ENCODE measurements at places on chromosomes 11 and 22.

- DNase-seq, result no peak
Observed at GRCh38 chr11:77375107-77375506, 73.6 kb upstream of the GDPD4 start.

GRCh38 chr11:19345848-19346681, 105.3 kb upstream of the E2F8 start:
- DNase-seq, result no peak

DNA sequence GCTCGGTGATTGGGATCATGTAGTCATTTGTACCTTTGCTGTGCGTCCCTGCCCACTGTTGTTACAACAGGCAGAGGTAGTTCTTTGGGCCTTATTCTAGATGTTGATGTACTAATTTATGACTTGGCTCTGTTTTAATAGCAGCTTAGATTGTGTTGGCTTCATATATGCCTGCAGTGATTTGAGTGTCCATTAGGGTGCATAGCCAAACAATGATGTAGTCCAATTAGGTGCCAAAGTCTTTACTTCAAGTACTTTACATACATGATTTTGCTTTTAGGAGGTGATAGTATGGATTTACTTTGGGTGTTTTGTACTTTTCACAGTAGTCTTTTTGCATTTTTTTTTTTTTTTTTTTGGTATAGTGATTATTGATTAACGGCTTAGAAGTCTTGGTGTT, 46.4 kb downstream of the PPP6R3 start:
- no peak for DNase-seq

- peak; percentile 75 for DNase-seq
Observed at GRCh38 chr11:11789735-11790369, 51.9 kb upstream of the USP47 start.

DNA sequence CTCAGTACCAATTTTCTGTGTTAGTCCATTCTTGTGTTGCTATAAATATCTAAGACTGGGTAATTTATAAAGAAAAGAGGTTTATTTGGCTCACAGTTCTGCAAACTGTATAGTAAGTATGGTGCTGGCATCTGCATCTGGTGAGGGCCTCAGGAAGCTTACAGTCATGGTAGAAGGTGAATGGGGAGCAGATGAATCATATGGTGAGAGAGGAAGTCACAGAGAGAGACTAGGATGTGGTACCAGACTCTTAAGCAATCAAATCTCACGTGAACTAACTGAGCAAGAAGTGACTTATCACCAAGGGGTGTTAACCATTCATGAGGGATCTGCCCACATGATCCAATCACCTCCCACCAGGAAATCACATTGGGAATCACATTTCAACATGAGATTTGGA, 60.8 kb upstream of the ZBED5 start:
- DNase-seq, result peak; percentile 21

DNA sequence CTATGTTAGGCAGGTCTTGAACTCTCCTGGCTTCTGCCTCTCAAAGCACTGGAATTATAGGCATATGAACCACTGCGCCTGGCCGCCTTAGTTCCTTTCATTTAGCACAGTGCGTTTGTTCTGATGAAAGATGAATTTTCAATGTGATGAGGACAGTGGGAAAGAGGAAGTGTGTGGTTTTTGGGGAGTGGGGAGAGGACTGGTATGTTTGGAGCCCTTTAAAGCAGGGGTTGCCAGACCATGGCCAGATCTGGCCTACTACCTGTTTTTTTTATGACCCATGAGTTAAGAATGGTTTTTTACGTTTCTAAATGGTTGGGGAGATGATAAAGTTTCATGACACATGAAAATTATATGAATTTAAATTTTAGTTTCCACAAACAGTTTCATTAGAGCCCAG, 12.5 kb downstream of the ATXN10 start:
- peak; percentile 74 for DNase-seq

DNA sequence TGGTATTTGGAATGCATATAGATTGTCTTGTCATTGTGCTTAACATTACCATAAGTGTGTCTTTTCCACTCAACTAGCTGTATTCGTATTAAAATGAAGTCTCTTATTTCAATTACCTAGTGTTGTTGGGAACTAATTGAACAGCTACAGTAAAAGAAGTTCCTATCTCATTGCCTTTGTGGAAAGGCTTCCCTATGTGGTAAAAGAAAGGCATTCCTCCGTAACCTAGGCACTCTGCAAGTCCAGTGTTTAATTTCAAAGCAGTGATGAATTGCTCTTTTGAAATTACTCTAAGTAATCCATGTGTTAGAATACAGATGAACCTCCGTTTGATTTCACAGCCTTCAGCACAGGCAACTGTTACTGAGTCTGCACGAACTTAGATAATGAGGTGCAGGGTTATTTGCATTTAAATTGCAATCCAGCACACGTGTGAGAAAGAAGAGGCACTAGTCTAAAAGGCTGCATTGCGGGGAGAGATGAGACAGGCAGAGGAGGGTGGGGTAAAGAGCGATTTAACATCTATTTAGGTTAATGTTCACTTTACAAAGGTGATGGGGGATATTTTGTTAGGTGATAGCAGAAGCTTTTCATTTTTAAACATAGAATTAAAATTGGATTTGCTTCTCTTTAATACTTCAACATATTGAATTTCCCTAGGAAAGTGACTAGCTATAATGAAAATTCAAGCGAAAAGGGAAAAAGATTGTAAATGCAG, 25.0 kb upstream of the CRTAM start:
- no peak for DNase-seq

- DNase-seq, result no peak
Observed at GRCh38 chr11:81301166-81301830, 1432.4 kb downstream of the FAM181B start.

GRCh38 chr11:19644316-19644715, 68.3 kb upstream of the NAV2 start:
- no peak for DNase-seq

GRCh38 chr11:70671611-70672010, 273.3 kb downstream of the CTTN start:
- no peak for DNase-seq

DNA sequence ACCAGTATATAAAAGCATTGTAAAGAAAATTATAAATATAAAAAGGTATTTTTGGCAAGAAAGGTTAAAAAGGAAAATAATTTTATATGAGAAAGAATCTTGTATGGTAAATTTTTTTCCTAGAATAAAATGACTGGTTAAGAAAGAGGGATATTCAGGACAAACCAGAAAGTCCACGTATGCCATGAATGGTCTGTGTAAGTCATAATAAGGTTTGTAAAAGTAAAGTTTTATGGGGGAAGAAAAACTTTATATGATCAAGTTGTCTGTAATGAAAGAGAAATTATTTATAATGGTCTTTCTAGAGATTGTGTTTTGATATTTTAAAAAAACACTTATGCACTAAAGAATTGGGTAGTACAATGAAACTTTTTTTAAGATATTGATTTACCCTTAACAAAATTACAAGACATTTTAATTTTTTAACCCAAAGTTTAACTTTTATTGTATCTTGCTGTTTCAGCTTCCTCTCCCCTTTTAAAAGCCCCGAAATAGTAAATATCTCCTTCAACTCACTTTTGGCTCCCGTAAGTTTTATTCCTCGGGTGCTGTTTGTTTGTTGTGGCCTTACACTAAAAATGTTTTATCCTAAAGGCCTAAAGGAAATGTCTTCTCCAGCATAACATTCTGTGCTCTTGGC, 47.7 kb downstream of the AMOTL1 start:
- DNase-seq, result no peak

- DNase-seq, result no peak
Observed at GRCh38 chr11:845872-846495, 3.3 kb downstream of the TSPAN4 start.

- no peak for DNase-seq
Observed at GRCh38 chr11:111538407-111539114, 2.0 kb upstream of the LAYN start.

GRCh38 chr11:101600924-101601323, 17.1 kb upstream of the TRPC6 start:
- no peak for DNase-seq

GRCh38 chr22:24028533-24028932, 17.4 kb downstream of the CABIN1 start:
- DNase-seq, result no peak

DNA sequence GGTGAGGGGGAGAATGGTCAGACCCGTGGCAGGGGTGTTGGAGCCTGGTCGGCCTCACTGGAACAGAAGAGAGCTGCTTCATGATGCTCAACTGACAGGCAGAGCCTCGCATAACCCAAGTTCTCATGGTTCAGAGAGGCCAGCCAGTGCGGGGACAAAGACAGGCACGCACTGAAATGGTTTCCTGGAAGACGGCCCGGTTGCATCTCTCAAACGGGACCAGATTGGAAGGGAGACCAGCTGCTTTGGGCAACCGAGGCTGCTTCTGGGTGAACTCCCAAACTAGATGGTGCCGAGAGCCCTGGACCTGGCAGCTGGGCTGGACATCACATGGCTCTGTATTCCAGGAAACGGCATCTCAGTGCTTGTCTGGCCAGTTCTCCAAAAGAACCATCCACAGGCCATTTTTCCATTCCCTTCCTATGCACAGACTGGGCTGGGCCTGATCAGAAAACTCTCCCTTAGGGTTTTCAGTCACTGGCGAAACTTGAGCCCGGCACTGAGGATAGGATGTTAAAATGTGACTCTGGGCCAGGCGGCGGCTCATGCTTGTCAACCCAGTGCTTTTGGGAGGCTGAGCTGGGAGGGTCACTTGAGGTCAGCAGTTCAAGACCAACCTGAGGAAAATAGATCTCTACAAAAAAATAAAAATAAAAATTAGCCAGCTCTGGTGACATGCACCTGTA, 80.1 kb upstream of the PRODH start:
- no peak for DNase-seq

DNA sequence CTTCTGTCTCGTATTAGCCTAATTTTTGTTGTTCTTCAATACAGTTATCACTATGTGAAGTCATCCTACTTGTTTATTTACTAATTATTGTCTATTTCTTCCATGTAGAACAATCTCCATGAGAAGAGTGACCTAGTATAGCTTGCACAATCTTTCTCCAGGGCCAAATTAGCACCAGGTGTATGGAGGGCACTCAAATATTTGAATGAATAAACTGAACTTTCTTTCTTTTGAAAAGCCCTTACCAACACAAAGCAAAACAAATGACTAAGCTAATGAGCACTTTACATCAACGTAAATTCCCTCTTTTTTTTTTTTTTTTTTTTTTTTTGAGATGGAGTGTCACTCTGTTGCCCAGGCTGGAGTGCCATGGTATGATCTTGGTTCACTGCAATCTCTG, 34.2 kb downstream of the ABTB2 start:
- DNase-seq, result no peak

GRCh38 chr11:25576320-25576719, 755.6 kb upstream of the ANO3 start:
- DNase-seq, result no peak

DNA sequence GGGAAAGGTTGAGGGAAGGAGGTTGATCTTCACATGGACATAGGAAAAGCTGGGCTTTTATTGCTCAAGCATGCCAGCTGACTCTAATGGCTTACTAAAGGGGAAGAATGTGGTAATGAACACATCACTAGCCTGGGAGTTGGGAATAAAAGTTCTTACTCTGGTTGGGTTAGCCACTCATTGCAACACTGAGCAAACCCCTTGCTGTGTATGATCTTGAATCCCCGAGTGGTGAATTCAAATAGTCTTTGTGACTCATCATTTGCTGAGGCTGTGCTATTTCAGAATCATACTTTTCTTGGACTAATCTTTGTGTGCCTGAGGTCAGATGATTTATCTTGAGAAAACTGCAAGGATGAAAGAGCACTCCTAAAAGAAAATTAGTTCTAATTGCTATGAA, 304.1 kb upstream of the ANO5 start:
- DNase-seq, result peak; percentile 24

GRCh38 chr11:88059326-88059725, 115.9 kb downstream of the RAB38 start:
- no peak for DNase-seq

DNA sequence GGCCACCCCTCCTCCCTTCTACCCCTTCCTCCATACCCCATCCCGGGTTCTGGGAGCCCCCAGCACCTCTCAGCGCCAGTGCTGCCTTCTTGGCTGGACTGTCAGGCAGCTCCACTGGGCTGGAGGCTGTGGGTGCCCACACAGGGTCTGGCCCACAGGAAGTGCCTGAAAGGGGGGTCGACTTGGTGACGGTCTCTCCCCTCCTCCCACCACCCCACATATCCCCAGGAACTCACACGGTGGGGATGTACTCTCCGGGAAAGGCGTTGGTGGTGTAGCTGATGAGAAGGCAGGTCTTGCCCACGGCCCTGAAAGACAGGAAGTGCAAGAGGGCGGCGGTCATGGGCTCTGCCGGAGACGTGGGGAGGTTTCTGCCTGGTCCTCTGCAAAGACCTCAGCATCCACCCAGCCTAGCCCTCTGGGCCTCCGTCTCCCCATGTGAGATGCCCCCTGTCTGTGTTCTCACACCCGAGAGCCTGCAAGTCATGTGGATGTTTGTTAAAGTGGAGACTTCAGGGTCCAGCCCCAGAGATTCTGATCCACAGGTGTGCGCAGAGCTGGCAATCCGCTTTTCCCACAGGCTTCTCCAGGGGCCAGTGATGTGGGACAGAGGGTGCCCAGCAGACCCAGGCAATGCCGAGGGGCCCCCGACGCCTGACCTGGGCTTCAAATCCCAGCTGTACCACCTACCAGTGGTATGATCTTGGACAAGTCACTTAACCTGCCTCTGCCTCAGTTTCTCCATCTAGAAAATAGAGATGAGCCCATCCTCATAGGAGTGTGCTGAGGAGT, 2.5 kb downstream of the RAC2 start:
- peak; percentile 7 for DNase-seq

GRCh38 chr11:101727451-101727850, 143.6 kb upstream of the TRPC6 start:
- DNase-seq, result no peak

DNA sequence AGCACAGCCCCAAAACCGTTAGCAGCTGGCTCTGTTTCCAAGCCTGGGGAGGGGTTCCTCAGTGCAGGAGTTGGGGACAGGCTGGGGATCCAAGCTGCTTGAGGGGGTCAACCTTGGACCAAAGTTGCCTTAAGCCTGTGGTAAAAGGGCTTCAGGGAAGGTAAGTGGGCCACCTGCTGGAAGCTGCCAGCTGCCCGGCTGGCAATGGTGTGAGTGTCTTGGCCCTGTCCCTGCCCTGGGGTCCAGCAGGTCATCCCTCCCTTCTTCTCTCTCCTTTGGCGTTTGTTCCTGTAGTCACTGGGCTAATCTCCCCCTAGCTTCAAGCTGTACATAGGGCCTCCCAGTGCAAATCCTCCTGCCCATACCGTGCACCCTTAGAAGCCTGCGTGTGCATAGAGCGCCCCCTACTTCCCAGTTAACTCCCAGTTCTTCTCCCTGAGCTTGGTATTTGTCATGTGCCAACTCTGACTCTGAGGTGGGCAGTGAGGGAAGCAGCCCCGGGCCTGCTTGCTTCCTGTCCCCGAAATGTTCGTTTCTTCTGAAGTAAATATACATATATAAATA, 4.4 kb downstream of the TMEM258 start:
- peak; percentile 69 for DNase-seq

GRCh38 chr11:21564833-21565682, 627.8 kb upstream of the ANO5 start:
- DNase-seq, result peak; percentile 40

DNA sequence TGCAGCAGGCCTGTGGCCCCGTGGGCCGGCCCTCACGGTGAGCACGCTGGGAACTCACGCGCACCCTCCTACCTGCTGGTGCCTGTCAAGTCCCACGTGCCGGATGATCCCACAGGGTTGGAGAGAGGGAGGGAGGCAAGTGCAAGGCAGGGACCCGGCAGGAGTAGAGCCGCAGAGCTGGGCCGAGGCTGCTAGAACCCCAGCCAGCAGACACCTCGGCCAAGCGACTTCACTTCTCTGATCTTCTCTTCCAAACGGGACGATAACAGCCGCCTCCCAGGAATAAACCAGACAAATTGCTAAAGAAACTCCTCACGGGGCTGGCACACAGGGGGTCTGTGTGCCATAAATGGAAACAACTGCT, 1232.8 kb downstream of the TBC1D22A start:
- DNase-seq, result no peak
